Uterus (tissue), 4 donors: ENCODE measurements at places on chromosomes 7 and 10. TPM values are rescaled to one million over a fixed set of nuclear protein-coding genes. Genes with fewer than 3 reads are reported as not detected.

Gene BICC1
- total RNA-seq: 29.7 TPM

GRCh38 chr7:115127399-115128021, 205.6 kb downstream of the MDFIC start:
- DNase-seq: no peak
- no peaks in the 10 kb centered on the region for H3K36me3 ChIP-seq
- H3K27ac ChIP-seq: no peak overlapping the region
- H3K4me3 ChIP-seq: no peak overlapping the region

Gene AKR1D1
- total RNA-seq: not detected

Gene ASAH2B
- 0.51 TPM for total RNA-seq

Gene STEAP1
- 9.4 TPM for total RNA-seq

DNA sequence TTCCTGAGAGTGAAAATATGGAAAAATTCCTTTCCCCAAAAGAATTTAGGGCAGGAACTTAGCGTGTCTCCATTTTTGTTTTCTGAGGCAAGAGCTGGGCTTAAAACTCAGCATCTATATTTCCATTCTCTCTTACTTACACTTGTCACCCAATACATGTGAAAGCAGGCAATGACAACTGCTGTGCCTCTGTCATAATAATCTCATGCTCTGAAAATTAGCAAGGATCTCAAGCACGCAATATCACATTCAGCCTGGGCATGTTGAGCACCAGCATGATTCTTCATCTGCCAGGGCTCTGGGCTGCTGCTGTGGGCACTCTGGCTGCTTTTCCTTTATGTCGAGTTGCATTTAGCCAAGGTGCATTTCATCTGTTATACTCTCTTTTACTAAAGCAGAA, 255.5 kb downstream of the SNX10 start:
- no peaks in the 10 kb centered on the region for H3K4me1 ChIP-seq
- H3K27me3 ChIP-seq: no peaks in the 10 kb centered on the region
- no peaks in the 10 kb centered on the region for H3K36me3 ChIP-seq
- no peak overlapping the region for H3K4me3 ChIP-seq
- no peak for DNase-seq

DNA sequence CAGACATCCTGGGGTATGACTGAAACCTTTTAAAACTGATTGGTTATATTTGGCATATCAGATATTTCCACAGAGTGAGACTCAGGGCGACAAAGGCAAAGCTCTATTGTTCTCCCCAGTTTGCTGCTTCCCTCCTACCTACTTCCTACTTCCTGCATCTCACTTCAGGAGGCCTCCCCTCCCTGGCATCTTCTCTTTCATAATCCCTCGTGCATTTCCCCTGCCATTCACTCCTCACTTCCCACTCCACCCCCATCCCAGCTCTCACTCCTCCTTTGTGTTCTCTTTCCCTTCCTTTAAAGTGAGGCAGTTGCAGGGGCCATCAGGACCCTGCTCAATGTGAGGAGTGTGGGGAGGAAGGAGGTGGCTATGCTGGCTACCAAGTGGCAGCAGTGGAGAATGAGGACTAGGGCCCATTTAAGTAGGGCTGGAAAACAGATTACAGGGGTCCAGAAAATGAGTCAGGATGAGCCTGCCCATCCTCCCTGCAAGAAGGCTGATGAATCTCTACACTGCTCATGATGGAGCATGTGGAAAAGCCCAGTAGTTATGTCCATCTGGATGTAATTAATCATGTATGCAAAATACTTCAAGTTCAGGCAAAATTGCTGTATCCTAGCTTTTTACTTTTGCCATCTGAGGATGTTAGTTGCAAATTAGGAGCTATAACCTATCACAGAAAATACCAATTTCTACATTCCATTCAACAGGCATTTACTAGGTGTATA, 311.8 kb upstream of the IMMP2L start:
- H3K4me3 ChIP-seq: no peak overlapping the region
- H3K4me1 ChIP-seq: no peaks in the 10 kb centered on the region
- DNase-seq: no peak
- no peak overlapping the region for H3K27ac ChIP-seq
- no peaks in the 10 kb centered on the region for H3K27me3 ChIP-seq
- no peaks in the 10 kb centered on the region for H3K36me3 ChIP-seq

- H3K27ac ChIP-seq: no peak overlapping the region
- DNase-seq: no peak
- no peak overlapping the region for H3K4me3 ChIP-seq
- H3K36me3 ChIP-seq: no peaks in the 10 kb centered on the region
These were observed 193.0 kb upstream of the KMT2E start for GRCh38 chr7:104820836-104821535.

Gene GIMAP2
- total RNA-seq: 28.3 TPM

DNA sequence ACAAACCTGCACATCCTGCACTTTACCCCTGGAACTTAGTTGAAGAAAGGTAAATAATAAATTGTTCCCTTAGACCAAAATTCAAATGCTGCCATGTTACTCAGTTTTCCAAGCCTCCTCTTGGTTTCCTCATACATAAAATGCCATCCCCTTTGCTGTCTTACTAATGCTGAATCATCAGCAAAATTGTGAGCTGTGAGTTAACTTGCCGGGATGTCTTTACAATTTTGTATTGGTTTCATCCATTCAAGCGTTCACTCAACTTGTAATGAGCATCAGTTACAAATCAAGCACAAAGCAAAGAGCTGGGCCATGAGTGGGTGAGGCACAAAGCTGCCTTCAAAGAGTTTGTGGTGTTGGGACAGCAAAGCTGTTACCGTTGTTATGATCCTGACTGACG, 395.8 kb upstream of the ZMIZ1 start:
- no peak overlapping the region for H3K27ac ChIP-seq
- no peaks in the 10 kb centered on the region for H3K36me3 ChIP-seq
- no peak overlapping the region for H3K4me3 ChIP-seq
- no peaks in the 10 kb centered on the region for H3K27me3 ChIP-seq

DNA sequence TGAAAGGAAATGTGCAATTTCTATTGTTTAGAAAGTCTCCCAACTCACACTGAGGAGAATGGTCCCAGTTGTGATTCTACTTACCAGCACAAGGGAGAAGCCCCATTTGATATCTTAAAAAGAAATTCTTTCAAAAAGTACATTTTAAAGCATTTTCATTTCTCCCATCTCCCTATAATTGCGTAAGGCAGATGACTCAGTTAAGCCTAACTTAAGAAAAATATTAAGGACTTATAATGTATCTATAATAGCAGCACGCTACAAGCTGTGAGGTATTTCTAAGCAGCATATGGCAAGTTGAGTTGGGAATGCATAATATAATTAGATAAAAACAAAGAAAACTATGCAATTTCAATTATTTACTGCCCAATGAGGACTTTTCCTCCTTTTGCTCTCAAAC, 8.5 kb upstream of the NRCAM start:
- no peak overlapping the region for H3K27ac ChIP-seq
- DNase-seq: no peak
- no peaks in the 10 kb centered on the region for H3K27me3 ChIP-seq
- no peaks in the 10 kb centered on the region for H3K4me1 ChIP-seq
- no peaks in the 10 kb centered on the region for H3K36me3 ChIP-seq

GRCh38 chr7:50262916-50263690, 41.4 kb upstream of the IKZF1 start:
- DNase-seq: no peak
- H3K27me3 ChIP-seq: no peaks in the 10 kb centered on the region
- H3K4me3 ChIP-seq: no peak overlapping the region
- H3K36me3 ChIP-seq: no peaks in the 10 kb centered on the region

GRCh38 chr7:79272938-79273337, 180.5 kb downstream of the MAGI2 start:
- no peak for DNase-seq
- no peak overlapping the region for H3K27ac ChIP-seq
- H3K36me3 ChIP-seq: no peaks in the 10 kb centered on the region
- no peaks in the 10 kb centered on the region for H3K27me3 ChIP-seq
- H3K4me3 ChIP-seq: no peak overlapping the region
- H3K4me1 ChIP-seq: no peaks in the 10 kb centered on the region

Gene CPA1
- total RNA-seq: not detected

- H3K27ac ChIP-seq: no peak overlapping the region
- no peaks in the 10 kb centered on the region for H3K36me3 ChIP-seq
- no peaks in the 10 kb centered on the region for H3K4me1 ChIP-seq
- no peak for DNase-seq
These were observed 12.6 kb downstream of the PDAP1 start for GRCh38 chr7:99395616-99396327.

Gene CPN1
- total RNA-seq: not detected

GRCh38 chr10:92111336-92111939, 179.4 kb downstream of the CPEB3 start:
- H3K27ac ChIP-seq: no peak overlapping the region
- no peaks in the 10 kb centered on the region for H3K27me3 ChIP-seq
- DNase-seq: no peak
- H3K4me1 ChIP-seq: no peaks in the 10 kb centered on the region
- no peak overlapping the region for H3K4me3 ChIP-seq
- no peaks in the 10 kb centered on the region for H3K36me3 ChIP-seq

DNA sequence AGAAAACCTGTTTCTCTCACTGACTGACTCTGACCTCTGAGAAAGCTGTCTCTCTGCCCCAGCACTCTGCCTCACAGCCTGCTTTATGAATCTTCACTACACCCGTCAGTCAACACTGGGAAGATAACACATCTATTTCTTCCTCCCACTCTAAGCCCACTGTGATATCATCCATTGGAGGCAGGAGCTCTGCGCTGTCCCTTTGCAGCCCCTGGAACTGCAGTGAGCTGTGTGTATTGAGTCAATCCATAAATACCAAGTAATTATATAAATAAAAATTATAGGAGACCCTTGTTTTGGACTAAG, 17.2 kb upstream of the FXYD4 start:
- no peaks in the 10 kb centered on the region for H3K36me3 ChIP-seq
- no peak for DNase-seq
- H3K4me3 ChIP-seq: no peak overlapping the region
- no peaks in the 10 kb centered on the region for H3K4me1 ChIP-seq
- no peak overlapping the region for H3K27ac ChIP-seq

- no peaks in the 10 kb centered on the region for H3K36me3 ChIP-seq
- H3K27ac ChIP-seq: no peak overlapping the region
- no peaks in the 10 kb centered on the region for H3K27me3 ChIP-seq
- no peak overlapping the region for H3K4me3 ChIP-seq
These were observed 115.9 kb upstream of the ADAM12 start for GRCh38 chr10:126504063-126504760.

- no peak overlapping the region for H3K4me3 ChIP-seq
- no peaks in the 10 kb centered on the region for H3K27me3 ChIP-seq
- no peaks in the 10 kb centered on the region for H3K36me3 ChIP-seq
- H3K27ac ChIP-seq: no peak overlapping the region
- no peak for DNase-seq
- H3K4me1 ChIP-seq: no peaks in the 10 kb centered on the region
These were observed 28.3 kb upstream of the PLPP4 start for GRCh38 chr10:120428754-120429153.

Gene TEX47
- not detected for total RNA-seq

Gene MMRN2
- total RNA-seq: 133 TPM

- no peak for DNase-seq
- no peaks in the 10 kb centered on the region for H3K36me3 ChIP-seq
- H3K4me3 ChIP-seq: no peak overlapping the region
- no peaks in the 10 kb centered on the region for H3K27me3 ChIP-seq
- H3K4me1 ChIP-seq: no peaks in the 10 kb centered on the region
These were observed 264.9 kb downstream of the SKIDA1 start for GRCh38 chr10:21260506-21261149.

GRCh38 chr7:44378744-44379143, 53.4 kb upstream of the CAMK2B start:
- H3K4me1 ChIP-seq: no peaks in the 10 kb centered on the region
- H3K36me3 ChIP-seq: no peaks in the 10 kb centered on the region
- DNase-seq: no peak
- no peak overlapping the region for H3K27ac ChIP-seq
- H3K4me3 ChIP-seq: no peak overlapping the region
- no peaks in the 10 kb centered on the region for H3K27me3 ChIP-seq

DNA sequence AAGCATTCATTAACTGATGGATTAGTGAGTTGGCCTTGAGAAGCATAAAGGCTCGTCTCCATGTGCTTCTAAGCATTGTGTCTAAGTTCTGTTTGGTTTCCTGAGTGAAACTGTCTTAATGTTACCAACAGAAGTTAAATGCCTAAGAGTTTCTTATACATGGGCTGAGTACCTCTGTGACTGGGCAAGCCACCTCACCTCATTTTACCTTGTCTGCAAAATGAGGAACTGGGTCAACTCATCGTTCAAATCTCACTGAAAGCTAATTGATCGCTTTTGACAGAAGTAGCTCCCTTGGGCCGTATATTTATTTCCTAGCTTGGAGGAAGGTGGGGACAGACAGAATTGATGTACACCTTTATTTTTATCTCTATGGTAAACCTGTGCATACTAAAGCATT, 88.9 kb downstream of the TCF7L2 start:
- DNase-seq: no peak
- no peaks in the 10 kb centered on the region for H3K4me1 ChIP-seq
- H3K36me3 ChIP-seq: no peaks in the 10 kb centered on the region
- H3K27ac ChIP-seq: no peak overlapping the region
- no peak overlapping the region for H3K4me3 ChIP-seq

Gene MKI67
- under 0.01 TPM for total RNA-seq

- H3K27me3 ChIP-seq: no peaks in the 10 kb centered on the region
- H3K4me1 ChIP-seq: no peaks in the 10 kb centered on the region
- no peaks in the 10 kb centered on the region for H3K36me3 ChIP-seq
- H3K27ac ChIP-seq: no peak overlapping the region
- DNase-seq: no peak
These were observed 178.2 kb upstream of the KLF6 start for GRCh38 chr10:3963191-3963673.

GRCh38 chr10:117421985-117422384, 46.7 kb upstream of the PDZD8 start:
- no peak overlapping the region for H3K4me3 ChIP-seq
- H3K27me3 ChIP-seq: no peaks in the 10 kb centered on the region
- no peak overlapping the region for H3K27ac ChIP-seq
- H3K4me1 ChIP-seq: no peaks in the 10 kb centered on the region
- no peak for DNase-seq

DNA sequence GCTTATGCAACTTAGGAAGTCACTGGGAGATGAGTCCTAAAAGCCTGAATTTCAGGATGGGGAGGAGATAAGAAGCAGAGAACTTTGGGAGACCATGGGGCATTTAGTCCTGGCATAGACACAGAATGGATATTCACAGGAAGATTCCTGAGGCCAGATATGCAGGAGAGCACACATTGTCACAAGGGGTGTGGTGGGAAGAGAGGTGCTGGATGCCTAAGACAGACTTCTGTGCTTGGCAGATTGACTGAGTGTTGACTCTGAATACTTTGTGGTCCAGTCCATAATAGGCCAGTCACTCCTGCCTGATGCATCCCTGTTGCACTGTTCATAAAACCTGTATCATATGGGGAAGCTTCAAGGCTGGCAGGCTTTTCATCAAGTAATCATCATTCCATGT, 18.5 kb downstream of the SRI start:
- no peaks in the 10 kb centered on the region for H3K27me3 ChIP-seq
- no peak for DNase-seq
- H3K4me3 ChIP-seq: no peak overlapping the region

GRCh38 chr7:80259-81067, 111.9 kb upstream of the FAM20C start:
- DNase-seq: peak; percentile 13
- no peak overlapping the region for H3K27ac ChIP-seq
- H3K4me3 ChIP-seq: no peak overlapping the region
